ENCODE measurements at places on chromosomes 11 and 22.

GRCh38 chr11:86383041-86383955 lies 8.6 kb downstream of the CCDC81 start:
- DNase-seq, result no peak

GRCh38 chr11:107547961-107548360 lies 17.6 kb downstream of the ALKBH8 start:
- DNase-seq, result no peak

DNA sequence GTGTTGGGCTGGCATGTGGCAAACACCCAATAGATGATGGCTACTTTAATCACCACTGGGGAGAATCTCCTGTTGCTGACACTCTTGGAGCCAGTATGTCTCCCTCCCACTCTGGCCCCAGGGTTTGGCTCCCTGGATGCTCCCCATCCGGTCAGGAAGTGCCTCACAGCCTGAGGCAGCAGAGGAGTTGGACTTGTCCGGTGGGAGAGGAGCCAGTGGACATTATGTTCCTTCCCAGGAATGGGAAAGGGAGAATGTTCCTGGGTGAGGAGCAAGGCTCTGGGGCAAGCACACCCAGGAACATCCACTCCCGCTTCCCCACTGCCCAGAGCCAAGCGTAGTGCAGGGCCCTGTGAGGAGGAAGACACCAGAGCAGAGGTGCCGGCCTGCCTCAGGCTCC lies 84.6 kb upstream of the NAV2 start:
- DNase-seq, result peak; percentile 64

GRCh38 chr11:91810871-91811270 lies 413.7 kb upstream of the FAT3 start:
- no peak for DNase-seq

GRCh38 chr22:21642584-21643448 lies 714 bp downstream of the SDF2L1 start:
- no peak for DNase-seq

DNA sequence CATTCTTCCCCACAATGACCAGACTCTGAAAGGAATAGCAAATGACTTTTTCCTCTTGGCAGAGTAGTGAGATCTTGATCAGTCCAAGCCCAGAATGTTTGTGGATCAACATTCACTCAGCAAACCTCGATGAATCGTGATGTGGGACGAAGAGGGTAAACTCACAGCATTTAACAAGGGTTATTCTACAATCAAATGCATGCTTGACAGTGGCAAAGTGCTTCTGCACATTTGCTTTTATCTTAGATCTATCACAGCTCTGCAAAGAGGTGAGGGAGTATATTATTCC lies 31.8 kb downstream of the TMPRSS5 start:
- DNase-seq, result no peak

GRCh38 chr22:23564276-23564675 lies 15.8 kb downstream of the IGLL1 start:
- no peak for DNase-seq

GRCh38 chr11:108167624-108168023 lies 46.3 kb downstream of the ACAT1 start:
- DNase-seq, result no peak
